ENCODE measurements at places on chromosomes 7 and 10.

DNA sequence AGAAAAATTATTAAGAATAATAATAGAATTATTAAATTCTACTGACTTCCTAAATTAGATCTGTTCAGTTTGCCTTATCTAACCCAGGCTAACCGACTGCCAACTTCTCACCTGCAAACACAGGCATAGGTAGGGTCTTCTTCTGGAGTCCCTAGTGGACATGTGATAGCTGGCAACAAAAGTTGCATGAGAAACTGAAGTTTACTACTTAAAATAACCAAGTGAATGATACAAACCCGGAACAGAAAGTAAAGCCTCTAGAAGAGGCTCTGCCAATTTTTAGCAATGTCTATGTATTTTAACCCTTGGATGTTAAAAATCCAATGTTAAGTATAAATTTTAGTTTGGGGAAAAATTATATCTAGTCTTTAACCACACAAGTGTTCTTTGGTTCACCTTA is 37.6 kb downstream of the NDUFB2 start:
- no peak for DNase-seq
- no peak overlapping the region for H3K4me3 ChIP-seq
- H3K27me3 ChIP-seq, result no peaks in the 10 kb centered on the region
- H3K4me1 ChIP-seq, result peaks cover 3% of the 10 kb centered on the region
- peaks cover 11% of the 10 kb centered on the region for H3K36me3 ChIP-seq
- no peak overlapping the region for H3K27ac ChIP-seq

DNA sequence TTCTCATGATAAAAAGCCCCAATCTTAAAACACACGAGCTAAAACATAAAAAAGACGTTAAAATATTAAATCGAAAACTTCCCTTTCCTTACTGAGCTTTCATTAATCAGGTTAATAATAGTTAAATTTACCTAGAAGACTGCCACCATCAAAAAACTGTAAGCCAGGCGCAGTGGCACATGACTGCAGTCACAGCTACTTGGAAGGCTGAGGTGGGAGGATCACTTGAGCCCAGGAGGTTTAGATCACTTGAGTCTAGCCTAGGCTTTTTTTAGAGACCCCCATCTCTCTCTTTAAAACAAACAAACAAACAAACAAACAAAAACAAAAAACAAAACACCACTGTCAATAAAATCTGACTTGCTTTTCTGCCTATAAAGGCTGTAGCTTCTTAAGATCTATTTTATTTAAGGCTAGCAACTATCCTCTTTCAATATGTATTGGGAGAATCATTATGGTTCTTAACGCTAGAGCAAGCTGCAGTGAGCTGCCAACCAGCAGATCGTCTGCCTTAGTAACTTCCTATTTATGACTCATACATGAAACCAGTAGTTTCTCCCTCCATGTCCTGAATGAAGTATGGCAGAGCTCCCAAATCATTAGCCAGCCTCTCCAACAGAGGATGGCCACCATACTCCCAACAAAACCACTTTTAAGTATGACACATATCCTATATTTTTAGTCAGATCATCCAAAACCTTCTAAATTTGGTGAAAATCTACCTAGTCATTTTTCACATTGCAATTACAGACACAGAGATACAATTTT is 163.7 kb downstream of the SRPK2 start:
- no peaks in the 10 kb centered on the region for H3K27me3 ChIP-seq
- H3K4me3 ChIP-seq, result no peak overlapping the region
- peaks cover 9% of the 10 kb centered on the region for H3K4me1 ChIP-seq
- H3K36me3 ChIP-seq, result peaks cover 14% of the 10 kb centered on the region
- DNase-seq, result no peak

GRCh38 chr10:84360637-84361365 is 32.4 kb downstream of the CCSER2 start:
- peaks cover 11% of the 10 kb centered on the region for H3K36me3 ChIP-seq
- DNase-seq, result no peak
- no peak overlapping the region for H3K4me3 ChIP-seq
- H3K4me1 ChIP-seq, result peaks cover 59% of the 10 kb centered on the region

- peaks cover 100% of the 10 kb centered on the region for H3K27me3 ChIP-seq
- DNase-seq, result no peak
- H3K4me1 ChIP-seq, result peaks cover 15% of the 10 kb centered on the region
Observed at GRCh38 chr7:157017149-157017548, 6.7 kb upstream of the MNX1 start.

DNA sequence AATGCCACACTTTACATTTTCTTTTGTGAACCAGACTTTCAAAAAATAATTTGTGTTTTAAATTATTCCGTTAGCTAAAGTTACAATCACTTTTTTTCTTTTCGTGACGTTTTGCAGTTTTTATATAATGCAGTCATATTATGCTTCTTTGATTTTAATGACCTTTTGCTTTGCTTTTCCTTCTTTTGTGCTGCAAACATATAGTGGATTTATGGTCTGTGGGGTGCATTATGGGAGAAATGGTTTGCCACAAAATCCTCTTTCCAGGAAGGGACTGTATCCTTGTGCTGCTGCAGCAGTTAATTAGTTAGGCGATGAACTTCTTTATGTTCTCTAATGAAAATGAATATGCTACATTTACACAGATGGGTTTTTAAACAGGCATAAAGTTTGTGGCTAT is 117.4 kb downstream of the MAPK8 start:
- H3K27me3 ChIP-seq, result no peaks in the 10 kb centered on the region
- no peak overlapping the region for H3K4me3 ChIP-seq
- no peak for DNase-seq
- no peak overlapping the region for H3K27ac ChIP-seq
- no peaks in the 10 kb centered on the region for H3K4me1 ChIP-seq
- H3K36me3 ChIP-seq, result no peaks in the 10 kb centered on the region

DNA sequence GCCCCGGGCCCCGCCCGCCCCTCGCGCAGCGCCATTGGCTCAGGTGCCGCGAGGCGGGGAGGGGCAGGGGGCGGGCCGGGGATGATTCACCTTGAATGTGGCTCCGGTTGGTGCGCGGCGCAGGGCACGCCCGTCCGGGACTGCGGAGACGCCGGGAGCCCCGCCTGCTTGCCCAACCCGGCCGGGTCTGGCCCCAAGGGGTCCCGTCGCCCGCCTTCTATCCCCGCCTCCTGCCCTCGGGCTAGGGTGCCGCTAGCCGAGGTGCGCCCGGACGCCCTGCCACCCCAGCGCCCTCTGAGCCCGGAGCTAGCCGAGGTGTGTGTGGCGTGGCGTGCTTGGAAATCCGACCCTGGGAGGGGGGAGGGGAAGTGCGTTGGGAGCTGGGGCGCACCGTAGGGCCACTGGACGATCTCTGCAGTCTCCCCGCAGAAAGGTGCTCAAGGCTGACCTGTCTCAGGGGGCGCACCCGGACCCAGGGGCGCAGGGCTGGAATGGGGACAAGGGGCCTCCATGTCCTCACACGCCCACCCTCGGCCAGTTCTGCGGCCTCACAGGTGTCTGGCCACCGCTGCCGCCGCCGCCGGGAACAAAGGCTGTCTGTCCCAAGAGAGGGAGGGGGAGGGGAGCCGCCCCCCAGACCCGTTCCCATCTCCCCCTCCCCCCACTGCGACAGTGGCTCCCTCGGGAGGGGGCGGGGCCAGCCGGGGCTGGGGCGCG is 168.9 kb downstream of the NRF1 start:
- H3K4me1 ChIP-seq, result peaks cover 32% of the 10 kb centered on the region
- peaks cover 99% of the 10 kb centered on the region for H3K27me3 ChIP-seq
- peak overlapping the region; percentile 37 for H3K27ac ChIP-seq
- peak; percentile 87 for DNase-seq
- peaks cover 3% of the 10 kb centered on the region for H3K36me3 ChIP-seq

GRCh38 chr10:109968953-109969759 is 38.6 kb upstream of the ADD3 start:
- H3K4me1 ChIP-seq, result no peaks in the 10 kb centered on the region
- no peak overlapping the region for H3K4me3 ChIP-seq
- no peaks in the 10 kb centered on the region for H3K36me3 ChIP-seq
- H3K27me3 ChIP-seq, result peaks cover 31% of the 10 kb centered on the region

DNA sequence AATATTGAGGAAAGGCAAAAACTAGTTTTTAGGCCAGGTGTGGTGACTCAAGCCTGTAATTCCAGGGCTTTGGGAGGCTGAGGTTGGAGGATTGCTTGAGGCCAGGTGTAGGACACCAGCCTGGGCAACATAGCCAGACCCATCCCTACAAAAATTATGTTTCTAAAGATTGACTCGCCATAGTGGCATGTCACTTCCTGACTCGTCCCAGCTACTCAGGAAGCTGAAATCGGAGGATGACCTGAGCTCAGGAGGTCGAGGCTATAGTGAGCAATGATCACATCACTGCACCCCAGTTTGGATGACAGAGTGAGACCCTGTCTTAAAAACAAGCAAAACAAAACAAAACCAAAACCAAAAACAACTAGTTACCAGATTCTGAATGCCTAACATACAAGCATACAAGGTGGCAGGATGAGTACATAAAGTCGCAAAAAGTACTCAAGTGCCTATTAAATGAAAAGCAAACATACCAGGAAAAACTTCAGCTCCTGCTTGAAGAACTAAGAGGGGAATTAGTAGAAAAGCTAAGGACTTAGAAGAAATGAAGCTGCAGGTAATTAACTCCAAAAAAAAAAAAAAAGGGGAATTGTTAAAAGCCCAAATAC is 14.1 kb downstream of the ZNF398 start:
- peaks cover 12% of the 10 kb centered on the region for H3K4me1 ChIP-seq
- DNase-seq, result no peak
- peaks cover 32% of the 10 kb centered on the region for H3K36me3 ChIP-seq
- peak overlapping the region; percentile 78 for H3K27ac ChIP-seq

DNA sequence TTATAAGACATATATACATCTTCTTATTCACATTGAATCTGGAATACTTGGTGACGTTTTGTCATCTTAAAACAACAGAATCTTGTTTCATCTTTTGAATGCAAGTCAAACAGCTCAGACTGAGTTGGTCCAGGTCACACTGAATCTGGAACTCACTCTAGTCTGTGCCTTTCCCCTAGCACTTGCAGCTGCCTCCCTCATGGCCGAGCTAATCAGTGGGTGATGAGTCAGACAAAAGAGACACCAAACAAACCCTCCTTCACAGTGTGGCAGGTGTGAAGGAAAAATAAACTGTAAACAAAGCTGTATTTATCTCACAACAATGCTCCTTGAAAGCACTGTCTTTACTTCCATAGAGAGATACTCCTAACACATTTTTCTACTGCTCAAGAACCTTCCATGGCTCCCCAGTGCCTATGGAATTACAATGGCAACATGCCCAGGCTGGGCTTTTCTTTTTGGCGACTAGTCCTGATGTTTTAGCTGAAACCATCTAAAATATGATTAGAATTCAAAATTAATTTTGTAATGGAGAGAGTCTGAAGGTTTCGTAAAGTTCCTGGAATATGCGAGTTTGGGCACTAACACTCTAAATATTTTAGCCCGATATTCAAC is 140.0 kb downstream of the ZNF365 start:
- DNase-seq, result no peak
- H3K4me3 ChIP-seq, result no peak overlapping the region
- peaks cover 3% of the 10 kb centered on the region for H3K4me1 ChIP-seq
- H3K27me3 ChIP-seq, result peaks cover 27% of the 10 kb centered on the region
- H3K36me3 ChIP-seq, result no peaks in the 10 kb centered on the region
- no peak overlapping the region for H3K27ac ChIP-seq

DNA sequence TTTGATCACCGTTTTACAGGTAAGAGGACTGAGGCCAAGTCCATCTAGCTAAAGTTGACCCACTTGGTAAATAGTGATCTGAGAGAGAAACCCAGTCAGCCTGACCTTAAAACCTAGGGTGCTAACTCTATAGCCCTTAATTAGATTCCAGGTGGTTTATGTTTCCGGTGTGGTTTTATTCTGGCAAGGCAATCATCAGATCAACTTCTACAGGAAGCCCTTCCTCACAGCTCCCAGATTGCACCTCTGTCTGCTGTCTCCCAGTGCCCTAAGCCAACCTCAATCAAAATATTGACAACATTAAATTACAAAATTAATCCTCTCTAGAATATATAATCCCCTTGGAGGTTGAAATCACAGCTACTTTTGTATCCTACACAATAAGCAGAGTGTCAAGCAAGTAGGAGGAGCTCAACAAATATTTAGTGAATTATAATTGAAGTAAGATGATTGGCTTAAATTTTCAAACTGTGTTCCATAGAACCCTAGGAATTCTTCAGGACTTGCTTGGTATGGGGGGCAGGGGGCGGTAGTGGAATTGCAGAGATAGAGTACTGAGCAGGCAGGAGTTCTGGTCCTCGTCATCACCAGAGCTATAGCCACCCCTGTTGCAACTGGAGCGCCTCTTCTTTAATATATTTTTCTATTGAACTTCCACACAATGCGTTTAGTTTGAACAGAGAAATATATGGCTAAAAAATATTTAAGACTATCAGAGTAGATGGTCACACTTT is 692.8 kb upstream of the LRRN3 start:
- H3K4me1 ChIP-seq, result no peaks in the 10 kb centered on the region
- no peaks in the 10 kb centered on the region for H3K36me3 ChIP-seq
- H3K4me3 ChIP-seq, result no peak overlapping the region
- H3K27me3 ChIP-seq, result peaks cover 12% of the 10 kb centered on the region

DNA sequence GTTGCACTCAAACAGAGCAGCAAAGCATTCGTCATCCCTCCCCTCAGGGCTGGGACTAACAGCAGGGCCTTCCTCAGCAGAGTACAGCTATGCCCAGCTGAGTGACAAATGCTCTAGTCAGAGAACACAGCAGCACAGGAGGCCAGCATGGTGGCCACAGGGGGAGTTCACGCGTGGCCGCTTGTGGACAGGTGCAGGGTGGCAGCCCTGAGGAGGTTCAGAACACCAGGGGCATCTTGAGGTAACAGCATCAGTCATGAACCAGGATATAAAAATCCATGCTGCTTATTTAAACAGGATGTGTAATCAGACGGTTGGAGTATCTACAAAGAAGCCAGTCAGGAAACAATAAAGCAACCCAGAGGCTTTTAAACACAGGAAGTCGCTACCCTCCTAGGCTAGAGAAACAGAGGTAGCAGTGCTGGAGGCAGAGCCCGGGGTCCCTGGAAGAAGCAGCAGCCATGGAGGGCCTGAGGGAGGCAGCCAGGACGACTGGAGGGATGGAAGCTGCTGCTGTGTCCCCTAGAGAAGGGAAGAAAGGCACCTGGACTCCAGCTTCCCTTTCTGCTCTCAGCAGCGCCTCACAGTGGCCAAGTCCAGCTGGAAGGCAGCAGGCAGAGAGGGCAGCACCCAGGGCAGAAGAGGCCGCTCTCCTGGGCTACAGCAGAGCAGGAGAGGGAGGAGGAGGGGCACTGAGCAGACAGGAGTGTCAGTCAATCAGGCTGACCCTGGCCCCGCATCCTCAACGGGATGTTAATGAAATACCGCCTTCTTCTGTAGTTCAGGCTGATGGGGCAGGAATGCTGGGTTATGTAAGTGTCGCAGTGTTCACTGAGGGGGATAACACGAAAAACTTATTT is 70.8 kb upstream of the UCN3 start:
- peaks cover 85% of the 10 kb centered on the region for H3K4me1 ChIP-seq
- H3K27ac ChIP-seq, result peak overlapping the region; percentile 99
- H3K27me3 ChIP-seq, result no peaks in the 10 kb centered on the region

DNA sequence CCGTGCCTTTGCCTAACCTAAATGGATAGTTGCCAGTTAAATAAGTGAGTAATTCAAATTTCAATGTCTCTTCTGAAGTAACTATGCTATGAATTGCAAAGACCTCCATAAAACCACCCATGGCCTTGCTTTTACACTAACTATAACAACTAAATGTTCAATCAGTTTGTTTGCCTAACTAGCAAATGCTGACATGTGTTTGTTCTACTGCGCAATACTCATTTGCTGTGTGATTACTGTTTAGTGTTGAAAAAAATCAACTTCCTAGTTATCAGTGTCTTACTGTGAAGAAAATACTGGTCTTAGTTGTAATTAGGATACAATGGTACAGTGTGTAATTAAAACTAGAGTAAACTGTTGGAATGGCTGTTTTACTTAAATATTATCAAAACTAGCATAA is 47.3 kb upstream of the GATAD1 start:
- H3K4me3 ChIP-seq, result no peak overlapping the region
- H3K4me1 ChIP-seq, result peaks cover 18% of the 10 kb centered on the region
- no peak for DNase-seq
- peaks cover 15% of the 10 kb centered on the region for H3K36me3 ChIP-seq
- H3K27me3 ChIP-seq, result no peaks in the 10 kb centered on the region
